COR-L47 (cell line): ENCODE measurements at places on chromosomes 7 and 10.

DNA sequence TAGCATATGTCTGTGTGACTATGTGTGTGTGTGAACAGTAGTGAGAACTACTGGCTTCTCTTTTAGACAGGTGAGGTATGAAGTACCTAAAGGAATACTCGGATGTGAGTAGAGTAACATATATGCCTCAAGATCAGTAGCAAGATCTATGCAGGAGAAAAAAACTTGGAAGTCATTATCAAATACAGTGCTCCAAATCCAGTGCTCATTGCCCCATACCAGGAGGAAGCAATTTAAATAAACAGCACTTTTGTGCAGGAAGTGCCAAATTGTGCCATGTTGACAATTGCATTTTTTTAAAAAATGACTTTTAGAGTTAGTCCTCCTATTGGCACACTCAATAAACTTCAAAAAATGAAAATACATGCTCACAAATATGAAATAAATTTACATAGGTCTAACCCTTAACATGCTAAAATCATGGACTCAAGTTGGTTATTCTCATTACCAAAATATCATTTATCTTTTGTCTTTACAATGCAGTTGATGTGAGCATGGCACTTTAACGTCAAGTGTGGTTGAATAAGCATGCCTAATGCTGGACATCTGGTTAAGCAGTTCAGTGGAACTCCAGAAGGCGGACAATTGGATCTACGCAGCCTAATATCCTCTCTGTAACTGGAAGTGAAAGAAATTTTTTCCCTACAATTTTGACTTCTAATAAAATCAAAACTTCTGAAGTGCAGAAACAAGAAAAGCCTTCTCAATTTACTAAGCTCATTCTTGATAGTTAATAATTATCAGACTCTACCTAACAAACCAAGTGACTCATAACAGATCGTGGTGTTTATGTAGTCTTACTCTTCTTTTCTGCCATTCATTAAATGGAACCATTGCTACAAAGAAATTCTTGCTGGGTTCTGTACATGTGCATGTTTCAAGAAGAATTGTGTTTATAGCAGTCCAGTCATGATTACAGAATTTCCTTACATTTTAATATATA lies 195.2 kb downstream of the MDFIC start:
- DNase-seq: no peak

- DNase-seq: no peak
Measured at GRCh38 chr7:106247841-106248240, 36.9 kb downstream of the NAMPT start.

- DNase-seq: no peak
Measured at GRCh38 chr10:127148933-127149220, 47.5 kb downstream of the INSYN2A start.

- no peak for DNase-seq
Measured at GRCh38 chr7:5870311-5870710, 10.3 kb upstream of the OCM start.

DNA sequence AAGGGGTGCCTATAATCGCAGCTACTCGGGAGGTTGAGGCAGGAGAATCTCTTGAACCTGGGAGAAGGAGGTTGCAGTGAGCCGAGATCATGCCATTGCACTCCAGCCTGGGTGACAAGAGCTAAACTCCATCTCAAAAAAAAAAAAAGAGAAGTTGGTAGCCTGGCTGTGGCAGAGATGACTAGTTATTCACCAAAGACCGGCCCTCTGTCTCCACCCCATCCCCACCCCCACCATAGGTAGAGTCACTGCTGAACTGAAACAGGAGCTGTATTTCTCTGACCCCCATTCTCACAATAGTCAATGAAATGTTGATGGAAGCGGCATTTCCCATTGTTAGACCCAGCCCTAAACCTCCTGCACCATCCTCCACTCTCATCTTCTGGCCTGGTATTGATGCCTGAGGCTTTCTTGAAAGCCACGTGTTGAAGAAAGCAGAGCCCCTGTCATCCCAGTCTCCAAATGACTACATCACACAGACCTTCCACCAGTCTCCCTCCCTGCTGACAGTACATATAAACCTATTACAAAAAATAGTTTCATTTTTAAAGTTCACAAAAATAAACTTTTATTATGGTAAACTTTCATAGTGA lies 9.4 kb upstream of the PIK3CG start:
- DNase-seq: no peak

DNA sequence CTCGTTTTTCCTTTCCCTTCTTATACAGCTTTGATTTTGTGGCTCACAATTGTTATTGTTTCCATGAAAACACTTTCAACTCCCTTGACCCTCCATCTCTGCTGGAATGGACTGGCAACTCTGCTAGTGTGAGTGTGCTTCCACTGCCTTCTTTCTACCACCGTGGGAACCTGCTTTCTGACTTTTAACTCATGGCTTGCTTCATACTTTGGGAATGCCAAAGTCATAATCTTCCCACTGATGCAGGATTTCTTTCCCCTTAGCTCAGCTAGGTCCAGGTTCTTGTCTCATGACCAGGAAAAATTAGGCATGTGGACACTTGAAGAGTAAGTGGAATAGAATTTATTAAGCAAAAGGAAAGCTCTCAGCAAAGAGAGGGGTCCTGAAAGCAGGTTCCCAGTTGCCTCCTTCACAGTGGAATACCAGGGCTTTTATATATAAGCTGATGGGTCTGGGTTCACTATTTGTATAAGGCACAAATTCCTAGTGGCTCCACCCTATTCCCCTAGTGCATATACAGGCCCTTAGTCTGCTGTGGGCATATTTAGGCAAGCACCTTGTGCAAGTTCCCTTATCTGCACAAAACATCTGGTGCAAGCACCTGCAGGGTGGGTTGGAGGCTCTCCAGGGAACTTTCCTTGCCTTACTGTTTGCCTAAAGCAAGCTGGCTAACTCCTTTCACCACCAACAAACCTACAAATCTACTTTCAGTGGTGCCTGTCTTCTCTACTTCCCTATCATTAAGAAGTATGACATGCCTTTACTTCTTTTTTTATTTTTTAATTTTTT lies 119.5 kb downstream of the CFAP58 start:
- DNase-seq: no peak

GRCh38 chr7:73717991-73718405 lies 1.5 kb downstream of the STX1A start:
- no peak for DNase-seq

DNA sequence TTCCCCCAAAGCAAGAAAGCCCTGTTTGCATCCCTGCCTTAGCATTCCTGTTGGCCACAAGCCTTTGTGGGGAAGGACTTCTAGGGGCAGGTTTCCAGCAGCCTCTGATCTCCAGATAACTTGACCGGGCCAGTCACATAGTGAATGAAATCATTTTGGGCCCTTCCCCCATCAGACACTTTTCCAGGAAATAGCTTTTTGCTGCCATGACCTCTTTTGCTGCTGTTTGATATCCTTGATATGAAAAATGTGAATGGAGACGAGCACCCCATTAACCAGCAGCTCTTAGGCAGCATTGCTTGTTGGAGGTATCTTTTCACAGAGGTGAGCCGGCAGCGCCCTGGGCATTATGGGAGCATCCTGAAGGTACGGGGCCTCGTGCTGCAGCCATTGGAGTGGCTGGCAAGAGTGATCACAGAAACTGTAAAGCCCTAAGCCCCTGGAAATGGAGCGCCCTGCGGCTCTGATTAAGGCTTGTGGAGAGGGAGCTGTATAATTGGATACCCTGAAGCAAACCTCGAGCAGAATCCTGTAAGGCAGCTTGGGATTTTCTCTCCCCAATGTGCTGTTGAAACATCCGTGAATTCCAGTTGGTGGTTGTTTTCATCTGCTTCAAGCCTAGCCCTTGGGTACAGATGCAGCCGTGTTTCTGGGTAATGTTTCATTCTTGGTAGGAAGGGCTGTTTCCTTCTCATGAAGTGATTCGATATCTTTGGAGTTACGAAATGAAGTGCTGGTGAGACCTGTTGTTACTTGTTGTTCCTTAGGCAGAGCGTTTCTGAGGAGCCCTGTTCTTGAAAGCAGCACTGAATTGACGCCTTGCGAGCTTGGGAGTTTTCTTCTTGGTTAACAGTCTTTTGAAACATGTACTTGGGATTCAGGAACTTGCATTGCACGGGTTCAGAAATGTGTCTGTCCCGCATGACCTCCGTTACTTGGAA lies 179.0 kb downstream of the PTEN start:
- DNase-seq: no peak

- no peak for DNase-seq
Measured at GRCh38 chr10:104303594-104304355, 34.5 kb downstream of the ITPRIP start.

- no peak for DNase-seq
Measured at GRCh38 chr10:10327934-10328333, 689.7 kb upstream of the CELF2 start.
